ENCODE measurements at places on chromosomes 5 and 9.

DNA sequence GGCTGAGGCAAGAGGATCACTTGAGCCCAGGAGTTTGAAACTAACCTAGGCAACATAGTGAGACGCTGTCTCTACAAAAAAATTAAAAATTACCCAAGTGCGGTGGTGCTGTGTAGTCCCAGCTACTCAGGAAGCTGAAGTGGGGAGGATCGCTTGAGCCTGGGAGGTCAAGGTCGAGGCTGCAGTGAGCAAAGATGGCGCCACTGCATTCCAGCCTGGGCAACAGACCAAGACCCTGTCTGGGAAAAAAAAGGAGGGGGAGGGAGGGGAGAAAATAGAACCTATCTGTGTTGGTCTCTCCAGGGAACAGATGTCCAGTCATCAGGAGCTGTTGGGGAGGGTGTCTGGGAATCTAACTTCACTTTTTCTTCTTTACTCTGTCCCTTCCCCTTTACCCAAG, 24.3 kb downstream of the MAT2B start:
- DNase-seq: peak; percentile 21

GRCh38 chr5:89729623-89730301, 679.8 kb downstream of the CETN3 start:
- peak; percentile 31 for DNase-seq

- no peak for DNase-seq
Measured at GRCh38 chr9:37324691-37325490, 97.6 kb upstream of the GRHPR start.

GRCh38 chr5:73816656-73817420, 190.8 kb downstream of the ARHGEF28 start:
- DNase-seq: no peak

GRCh38 chr5:91103353-91104061, 279.6 kb downstream of the ARRDC3 start:
- no peak for DNase-seq

DNA sequence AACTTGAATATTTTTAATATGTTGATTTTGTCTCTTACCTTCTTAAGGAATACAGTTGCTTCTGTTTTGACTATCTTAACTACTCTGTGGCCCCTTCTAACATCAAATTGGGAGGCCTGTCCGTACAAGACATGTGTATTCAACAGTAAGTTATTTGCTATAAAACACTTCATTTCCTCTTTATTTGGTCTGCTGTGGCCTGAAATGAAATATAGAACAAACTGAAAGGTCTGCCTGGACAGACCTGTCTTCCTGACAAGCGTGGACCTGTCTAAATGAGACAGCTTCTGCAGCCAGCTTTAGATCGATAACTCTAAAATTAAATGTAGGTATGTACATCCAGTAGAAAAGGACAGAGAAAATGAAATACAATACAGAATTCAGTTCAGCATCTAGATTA, 2.2 kb upstream of the LPAR1 start:
- no peak for DNase-seq

GRCh38 chr5:93279296-93279963, 301.6 kb downstream of the NR2F1-AS1 start:
- DNase-seq: no peak

Data from myocyte (in vitro differentiated cells).